Kidney (tissue), 22 donors: ENCODE measurements at places on chromosomes 16 and 17.

DNA sequence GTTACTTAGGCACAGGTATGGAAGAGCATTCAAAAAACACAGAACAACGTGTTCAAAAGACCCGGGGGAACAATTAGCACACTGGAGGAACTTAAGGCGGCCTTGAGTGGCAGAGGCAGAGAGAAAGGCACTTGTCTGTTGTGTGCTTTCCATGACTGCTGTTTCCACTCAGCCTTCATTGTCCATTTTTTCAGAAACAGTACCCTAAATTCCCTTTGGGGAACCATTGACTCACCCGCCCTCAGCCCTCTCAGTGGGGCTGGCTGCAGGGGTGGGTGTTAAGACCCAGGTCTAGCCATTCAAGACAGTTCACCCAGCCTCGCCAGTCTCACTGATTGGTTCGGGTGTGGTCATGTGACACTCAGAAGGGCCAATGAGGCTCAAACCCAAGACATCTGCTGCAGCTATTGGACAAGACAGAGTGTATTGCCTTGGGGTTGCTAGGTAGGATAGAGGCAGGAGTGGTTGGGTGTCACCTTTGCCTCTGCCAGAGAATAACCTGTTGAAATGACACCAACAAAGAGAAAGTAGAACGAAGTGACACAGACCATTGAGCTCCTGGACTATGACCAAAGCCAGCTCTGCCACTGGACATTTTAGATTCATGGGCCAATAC lies 19.6 kb upstream of the CEP20 start:
- no peak for DNase-seq

DNA sequence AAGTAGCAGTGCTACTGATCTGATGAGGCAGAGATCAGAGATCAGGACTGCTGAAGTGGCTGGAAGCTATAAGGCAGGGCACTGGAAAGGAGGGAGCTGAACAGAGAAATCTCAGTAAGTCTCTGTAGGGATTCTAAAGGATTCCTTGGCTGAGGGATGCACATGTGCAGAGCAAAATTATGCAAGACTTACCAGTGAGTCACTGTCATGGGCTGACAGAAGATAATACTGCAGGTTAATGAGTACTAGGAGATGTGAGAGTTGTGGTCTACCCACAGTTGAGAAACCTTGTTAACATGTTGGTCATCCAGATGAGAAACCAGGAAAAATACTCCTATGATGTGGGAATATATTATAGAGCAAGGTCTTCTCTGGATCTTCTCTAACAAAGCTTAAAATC lies 378.1 kb downstream of the HAPSTR1 start:
- no peak for DNase-seq

- no peak for DNase-seq
Observed at GRCh38 chr17:8375738-8376259, 705 bp downstream of the KRABD2 start.

DNA sequence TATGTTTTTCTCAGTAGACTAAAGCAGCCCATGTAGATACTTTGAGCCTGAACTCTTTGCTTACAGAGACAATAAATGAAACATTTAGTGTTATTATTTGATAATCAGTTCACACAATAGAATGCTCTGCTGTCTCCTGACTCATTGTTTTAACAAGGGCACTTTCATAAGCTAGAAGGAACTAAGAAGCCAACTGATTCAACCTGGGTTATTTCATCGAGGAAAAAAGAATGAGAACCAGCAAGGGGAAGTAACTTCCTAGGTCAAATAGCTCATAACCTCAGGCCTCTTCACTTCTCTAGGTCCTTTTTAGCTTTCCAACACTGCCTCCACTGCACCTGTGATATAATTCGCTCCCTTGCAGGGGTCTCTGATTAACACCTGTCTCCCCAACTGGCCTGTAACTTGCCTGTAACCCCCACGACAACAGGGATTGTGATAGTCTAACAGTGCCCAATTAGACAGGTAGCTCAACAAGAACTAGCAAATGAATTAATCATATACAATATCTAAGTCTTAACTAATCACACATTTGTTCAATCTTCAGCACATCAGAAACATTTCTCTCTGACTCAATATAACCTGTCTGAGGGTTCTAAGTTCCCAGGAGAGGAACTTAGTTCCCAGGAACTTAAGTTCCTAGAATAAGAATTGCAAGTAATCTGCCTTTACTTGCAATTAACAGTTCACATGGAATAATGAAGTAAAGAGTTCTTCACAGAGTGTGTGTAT lies 34.8 kb downstream of the RFFL start:
- DNase-seq, result no peak

DNA sequence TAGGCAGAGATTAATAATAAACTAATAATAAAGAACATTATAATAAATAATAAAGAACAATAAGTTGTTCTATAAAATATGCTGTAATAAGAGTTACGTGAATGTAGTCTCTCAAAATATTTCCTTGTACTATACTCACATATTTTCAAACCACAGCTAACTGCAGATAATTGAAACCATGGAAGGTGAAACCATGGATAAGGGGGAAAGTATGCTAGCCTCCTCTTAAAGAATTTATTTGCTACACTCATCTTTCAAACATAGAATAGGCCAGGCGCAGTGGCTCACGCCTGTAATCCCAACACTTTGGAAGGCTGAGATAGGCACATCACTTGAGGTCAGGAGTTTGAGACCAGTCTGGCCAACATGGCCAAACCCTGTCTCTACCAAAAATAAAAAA lies 18.5 kb downstream of the CYTH1 start:
- DNase-seq, result no peak

- DNase-seq, result no peak
Observed at GRCh38 chr16:6297666-6298410, 1034.8 kb upstream of the RBFOX1 start.

DNA sequence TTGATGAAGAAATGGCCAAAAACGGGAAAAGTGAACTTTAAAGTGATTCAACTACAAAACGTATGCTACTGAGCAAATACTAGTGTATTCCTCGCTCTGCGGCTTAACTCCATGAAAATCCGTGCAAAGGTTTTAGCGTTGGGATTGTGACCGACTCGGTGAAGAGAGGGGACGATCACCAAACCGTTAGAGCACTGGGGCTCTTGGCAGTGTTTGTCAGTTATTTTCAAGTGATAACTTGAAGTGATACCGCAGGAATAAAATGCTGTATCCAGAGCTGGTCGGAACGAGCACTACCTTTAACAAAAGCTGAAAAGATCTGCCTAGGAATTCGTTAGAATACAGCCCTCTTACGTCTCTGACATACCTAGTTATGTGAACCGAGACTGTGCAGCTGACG lies 773 bp upstream of the PPM1D start:
- no peak for DNase-seq

- DNase-seq, result peak; percentile 85
Observed at GRCh38 chr17:38701504-38702165, 3.4 kb upstream of the MLLT6 start.

- no peak for DNase-seq
Observed at GRCh38 chr16:72910875-72911274, 137.1 kb downstream of the ZFHX3 start.

- no peak for DNase-seq
Observed at GRCh38 chr16:64823481-64824075, 298.3 kb downstream of the CDH11 start.

DNA sequence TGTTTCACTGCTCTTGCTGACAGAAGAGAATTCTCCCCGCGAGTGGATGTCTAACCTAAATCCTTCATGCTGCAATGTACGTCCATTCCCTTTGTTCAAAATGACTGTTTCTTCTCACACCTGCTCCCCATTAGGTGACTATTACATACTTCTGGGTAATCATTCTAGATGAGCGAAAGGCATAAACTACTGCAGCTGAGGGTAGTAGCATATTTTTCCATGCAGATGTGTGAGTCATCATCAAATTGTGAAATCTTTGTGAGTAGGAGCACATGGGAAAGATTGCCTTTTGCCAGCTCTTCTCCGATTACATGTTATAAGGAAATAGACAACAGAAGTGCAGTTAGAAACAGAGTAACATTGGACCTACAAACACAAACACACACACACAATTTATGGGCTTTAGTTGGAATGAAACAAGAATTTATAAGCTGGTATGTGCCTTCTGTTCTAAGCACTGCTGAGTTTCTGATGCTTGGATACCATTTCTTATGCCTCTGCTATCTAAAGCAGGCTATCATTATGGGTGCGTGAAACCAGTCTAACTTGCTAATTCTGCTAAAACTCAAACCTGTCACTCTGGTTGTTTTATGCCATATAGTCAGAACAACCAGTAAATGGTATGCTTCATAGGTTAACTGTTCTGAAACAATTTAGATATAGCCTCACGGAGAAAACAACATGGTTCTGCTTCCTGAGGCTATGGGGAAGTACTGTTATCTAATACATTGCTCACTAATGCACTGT lies 346.9 kb upstream of the PSMD7 start:
- DNase-seq, result no peak

- no peak for DNase-seq
Observed at GRCh38 chr17:73028299-73028755, 64.2 kb downstream of the SLC39A11 start.

DNA sequence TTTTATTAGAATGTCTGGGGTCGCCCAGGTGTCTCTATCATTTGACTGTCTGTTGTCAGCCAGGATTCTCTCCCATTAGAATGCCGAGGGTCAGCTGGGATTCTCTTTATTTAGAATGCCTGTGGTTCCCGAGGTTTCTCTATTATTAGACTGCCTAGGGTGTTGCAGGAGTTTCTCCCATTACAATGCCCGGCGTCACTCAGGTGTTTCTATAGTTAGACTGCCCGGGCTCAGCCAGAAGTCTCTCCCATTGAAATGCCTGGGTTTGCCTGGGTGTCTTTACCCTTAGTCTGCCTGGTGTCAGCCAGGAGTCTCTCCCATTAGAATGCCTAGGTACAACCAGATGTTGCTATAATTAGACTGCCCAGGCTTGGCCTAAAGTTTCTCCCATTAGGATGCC lies 2252.0 kb downstream of the TP53TG3F start:
- DNase-seq, result no peak

- DNase-seq, result no peak
Observed at GRCh38 chr17:76690596-76691280, 20.0 kb downstream of the MXRA7 start.

- no peak for DNase-seq
Observed at GRCh38 chr17:72370819-72371218, 250.0 kb downstream of the SOX9 start.
